ENCODE measurements at places on chromosomes 2 and 18.

GRCh38 chr2:104431701-104432121 is 422.2 kb upstream of the POU3F3 start:
- DNase-seq, result no peak

DNA sequence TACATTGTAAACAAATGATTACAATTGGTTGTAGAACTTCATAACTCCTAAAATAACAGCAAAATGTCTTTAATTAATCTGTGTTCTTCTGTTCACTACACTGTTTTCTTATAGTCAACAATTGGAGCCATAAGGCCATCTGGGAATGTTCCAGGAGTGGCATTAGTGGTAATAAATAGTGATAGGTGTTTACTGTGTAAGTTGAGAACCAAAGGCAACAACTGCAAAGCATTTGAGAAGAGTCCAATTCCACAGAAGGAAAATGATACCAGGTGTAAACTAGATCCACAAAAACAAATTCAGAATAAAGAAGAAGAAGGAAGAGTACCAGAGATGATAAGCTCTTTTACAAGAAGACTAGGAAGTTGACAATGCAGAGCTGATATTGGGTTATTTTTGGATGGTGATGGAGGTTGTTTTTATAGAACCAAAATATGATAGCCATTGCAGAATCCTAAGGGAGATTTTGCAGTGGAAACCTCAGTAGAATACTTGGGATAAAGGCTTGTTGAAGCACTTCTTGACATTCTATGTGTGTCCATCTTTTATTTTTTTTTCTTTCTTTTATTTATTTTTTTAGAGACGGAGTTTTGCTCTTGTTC is 52.9 kb downstream of the ANTXR1 start:
- no peak for DNase-seq

DNA sequence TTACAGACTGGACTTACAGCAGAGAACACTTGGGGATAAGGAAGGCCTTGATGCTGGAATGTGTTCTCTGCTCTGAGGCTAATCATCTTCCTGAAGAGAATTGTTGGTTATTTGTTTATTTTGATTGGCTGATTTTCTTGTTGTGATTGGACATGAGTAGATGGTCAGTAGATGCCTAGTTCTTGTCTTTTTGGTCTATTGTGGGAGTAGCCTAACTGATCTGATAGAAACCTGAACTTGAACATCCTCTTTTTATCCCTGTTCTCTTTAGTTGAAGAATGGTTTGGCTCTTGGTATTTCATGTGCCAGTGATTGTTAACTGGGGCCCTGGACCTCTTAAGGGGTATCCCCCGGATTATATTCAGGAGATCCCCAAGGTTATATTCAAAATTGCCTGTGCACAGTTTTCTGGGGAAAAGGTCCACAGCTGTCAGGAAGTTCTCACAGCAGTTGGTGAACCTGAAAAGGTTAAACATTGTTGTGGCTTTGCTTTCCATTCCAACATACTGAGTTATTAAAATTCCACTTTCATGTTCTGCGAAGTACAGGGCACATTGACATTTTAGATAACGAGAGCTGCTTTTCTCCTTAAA is 13.6 kb downstream of the TWSG1 start:
- no peak for DNase-seq

DNA sequence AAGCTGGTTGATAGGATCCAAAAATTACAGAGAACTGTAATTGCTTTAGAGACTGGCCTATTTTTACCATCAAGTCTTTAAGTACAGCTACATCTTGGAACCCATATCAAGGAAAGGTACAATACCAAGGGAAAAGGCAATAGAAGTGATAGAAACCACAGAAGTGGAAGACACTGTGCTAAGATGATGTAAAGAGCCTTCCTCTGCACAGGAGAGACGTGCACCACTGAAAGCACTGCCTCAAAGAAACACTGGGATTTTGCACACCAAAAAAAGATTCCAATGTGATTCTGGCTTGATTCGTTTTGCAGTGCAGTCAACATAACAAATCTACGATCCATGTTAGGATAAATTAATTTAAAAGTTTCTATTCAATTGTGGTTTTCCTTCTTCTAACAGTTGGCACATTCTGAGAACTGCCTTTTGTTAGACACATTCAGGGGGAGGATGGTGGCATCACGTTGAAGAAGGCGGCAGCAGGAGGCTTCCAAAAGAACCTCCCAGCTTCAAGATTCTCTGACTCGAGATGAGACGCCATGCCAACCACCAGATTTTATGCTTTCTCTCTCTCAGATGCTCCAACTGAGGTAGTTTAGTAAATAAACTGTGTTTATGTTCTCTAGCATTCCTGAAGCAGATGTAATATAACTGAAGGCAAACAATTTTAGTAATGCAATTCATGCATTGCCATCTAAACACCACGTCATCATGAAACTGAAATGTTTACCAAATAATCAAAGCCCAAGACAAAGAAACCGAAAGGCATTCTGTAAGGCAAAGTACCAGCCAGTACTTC is 102.9 kb downstream of the BCL2 start:
- DNase-seq, result no peak

- no peak for DNase-seq
Measured at GRCh38 chr2:127721311-127721977, 20.1 kb downstream of the SFT2D3 start.

DNA sequence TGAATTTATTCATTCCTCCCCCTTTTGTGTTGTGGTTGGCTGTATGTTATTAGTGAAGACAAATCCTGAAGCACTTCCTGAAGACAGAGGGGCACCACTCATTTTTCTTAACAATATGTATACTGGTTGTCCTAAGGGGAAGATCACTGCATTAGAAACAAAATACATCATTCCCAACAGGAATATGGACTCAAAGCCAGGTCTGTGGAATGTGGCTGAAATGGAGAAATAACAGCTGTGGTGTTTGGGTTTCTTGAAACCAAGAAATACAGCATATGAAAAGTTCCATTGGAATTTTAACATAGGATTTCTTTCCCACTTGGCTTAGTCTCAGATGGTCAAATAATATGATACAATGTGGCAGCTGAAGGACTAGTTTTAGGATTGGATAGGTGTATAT is 267.6 kb downstream of the KCNE4 start:
- no peak for DNase-seq

DNA sequence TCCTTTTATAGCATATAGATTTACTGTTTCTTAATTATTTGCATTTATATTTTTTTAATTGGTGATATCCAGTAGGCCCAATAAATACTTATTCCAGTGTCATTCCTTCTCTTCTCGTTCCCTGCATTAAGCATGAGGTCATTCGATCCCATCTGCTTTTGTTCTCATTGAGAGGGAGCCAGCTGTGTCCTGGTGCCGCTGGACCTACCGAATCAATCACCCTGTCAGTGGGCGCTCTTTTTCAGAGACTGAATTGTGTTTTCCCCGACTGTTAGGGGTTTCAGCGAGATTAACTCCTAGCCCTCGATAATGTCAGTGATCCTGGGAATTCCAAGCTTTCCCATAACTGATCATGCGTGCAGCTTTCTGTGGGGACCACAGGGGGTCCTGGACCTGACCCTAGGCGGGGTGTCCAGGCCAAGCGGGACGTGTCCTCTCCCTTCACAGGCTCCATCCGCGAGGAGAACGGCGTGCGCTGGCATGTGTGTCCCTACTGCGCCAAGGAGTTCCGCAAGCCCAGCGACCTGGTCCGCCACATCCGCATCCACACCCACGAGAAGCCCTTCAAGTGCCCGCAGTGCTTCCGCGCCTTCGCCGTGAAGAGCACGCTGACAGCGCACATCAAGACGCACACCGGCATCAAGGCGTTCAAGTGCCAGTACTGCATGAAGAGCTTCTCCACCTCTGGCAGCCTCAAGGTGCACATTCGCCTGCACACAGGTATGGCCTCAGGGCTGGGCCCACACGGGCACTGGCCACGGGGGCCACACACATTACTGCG is 72.4 kb downstream of the ZNF236 start:
- DNase-seq, result no peak

- no peak for DNase-seq
Measured at GRCh38 chr2:121476684-121477083, 54.0 kb upstream of the RNU4ATAC start.

DNA sequence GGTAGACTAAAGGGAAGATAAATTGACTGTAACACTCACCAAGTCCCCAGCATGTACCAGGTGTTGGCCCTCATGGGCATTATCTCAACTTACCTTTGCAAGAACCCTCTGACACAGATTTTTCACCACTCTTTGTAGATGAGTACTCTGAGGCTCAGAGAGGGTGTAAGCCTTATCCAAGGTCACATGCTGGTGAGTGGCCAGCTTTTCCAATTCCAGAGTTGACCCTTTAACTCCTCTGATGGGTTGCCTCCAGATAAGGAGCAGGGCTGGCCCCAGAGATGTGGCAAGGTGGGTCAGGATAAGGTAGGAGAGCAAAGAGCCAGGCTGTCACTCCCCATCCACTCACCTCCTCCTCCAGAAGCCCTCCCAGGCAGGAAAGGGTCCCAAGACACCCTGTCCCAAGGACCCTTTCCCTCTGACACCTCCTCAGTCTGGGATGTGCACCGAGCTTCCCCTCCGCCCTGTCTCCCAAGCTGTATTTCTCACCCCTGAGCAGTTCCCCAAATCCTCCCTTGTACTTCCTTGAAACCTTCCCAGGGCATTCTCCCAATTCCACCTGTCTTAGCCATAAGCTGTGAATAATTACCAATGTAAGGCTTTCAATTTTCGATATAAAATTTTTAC is 165.9 kb downstream of the ZFP36L2 start:
- no peak for DNase-seq

GRCh38 chr2:144334551-144334950 is 185.4 kb downstream of the ZEB2 start:
- DNase-seq, result no peak

DNA sequence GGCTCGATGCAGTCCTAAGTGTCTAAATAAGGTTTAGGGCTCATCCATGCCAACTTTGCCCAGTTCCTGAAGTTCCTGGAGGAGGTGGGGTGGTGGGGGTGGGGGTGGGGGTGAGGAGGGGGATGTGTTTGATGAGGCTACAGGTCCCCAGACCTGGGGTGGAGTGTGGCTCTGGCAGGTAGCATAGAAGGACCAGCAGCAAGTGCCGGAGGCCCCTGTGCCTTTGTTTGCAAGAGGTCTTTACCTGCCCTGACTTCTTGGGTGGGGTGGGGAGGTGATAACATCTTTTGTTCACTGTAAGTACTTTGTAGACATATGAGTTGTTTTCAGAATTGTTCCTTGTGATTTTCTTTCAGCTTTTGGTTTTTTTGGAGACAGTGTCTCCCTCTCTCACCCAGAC is 10.0 kb downstream of the SH3BP4 start:
- no peak for DNase-seq

GRCh38 chr2:102708847-102709559 is 52.8 kb upstream of the TMEM182 start:
- no peak for DNase-seq

- DNase-seq, result no peak
Measured at GRCh38 chr18:38362286-38362792, 796.7 kb upstream of the CELF4 start.

GRCh38 chr18:41266616-41267015 is 688.4 kb upstream of the PIK3C3 start:
- DNase-seq, result no peak

DNA sequence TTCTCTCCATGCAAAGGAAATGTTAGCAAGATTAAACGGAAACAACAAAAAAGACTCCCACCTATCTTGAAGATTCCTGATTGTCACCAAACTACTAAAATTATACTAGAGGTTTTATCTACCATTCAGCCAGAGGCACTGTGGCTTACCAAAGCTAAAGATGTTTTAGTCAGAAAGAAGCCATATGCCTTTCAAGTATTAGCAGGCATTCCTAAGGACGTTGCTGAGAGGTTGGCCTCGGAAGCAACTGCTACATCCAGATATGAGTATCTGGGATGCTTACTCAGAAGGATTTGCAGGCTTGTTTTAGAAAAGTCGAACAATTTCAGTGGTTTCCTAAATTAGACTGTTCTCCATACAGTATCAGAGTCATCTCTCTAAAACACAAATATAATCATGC is 88.3 kb upstream of the UBE2E3 start:
- no peak for DNase-seq

- no peak for DNase-seq
Measured at GRCh38 chr2:67210430-67210829, 186.7 kb upstream of the ETAA1 start.

DNA sequence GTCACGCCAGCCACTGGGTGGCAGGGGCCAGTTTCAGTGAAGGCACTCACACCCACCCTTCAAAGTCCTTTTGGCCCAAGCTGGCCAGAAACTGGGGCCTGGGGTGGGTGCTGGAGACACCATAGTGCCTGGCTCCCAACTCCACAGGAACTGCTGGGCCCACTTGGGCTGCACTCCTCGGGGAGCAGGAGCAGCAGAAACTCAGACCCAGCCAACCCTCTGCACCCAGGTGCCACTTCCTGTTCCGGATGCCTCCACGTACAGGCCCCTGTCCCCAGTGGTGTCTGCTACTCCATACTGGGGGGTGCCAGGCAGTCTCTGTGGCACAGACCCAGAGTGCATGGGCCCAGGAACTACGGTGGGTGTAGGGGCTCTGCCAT is 42.5 kb upstream of the ZNF519 start:
- DNase-seq, result no peak

- DNase-seq, result no peak
Measured at GRCh38 chr2:133948610-133949290, 305.1 kb upstream of the MGAT5 start.

DNA sequence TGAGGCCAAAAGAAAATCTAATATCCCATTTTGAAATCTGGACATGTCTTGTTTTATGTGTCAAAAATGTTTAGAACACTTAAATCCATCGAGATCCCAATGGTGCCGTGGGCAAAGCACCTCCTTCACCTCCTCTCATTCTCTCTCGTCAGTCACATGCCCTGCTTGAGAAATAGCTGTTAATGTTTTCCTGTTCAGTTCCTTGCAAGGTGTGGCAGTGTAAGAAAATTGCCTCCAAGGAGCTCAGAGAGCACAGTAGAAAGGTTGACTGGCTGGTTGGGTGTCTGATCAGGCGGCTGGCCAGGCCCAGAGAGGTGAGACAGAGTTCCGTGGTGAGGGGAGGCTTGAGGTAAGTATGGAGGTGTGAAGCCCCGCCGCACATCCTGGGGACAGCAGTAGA is 210.2 kb downstream of the TSN start:
- DNase-seq, result no peak

DNA sequence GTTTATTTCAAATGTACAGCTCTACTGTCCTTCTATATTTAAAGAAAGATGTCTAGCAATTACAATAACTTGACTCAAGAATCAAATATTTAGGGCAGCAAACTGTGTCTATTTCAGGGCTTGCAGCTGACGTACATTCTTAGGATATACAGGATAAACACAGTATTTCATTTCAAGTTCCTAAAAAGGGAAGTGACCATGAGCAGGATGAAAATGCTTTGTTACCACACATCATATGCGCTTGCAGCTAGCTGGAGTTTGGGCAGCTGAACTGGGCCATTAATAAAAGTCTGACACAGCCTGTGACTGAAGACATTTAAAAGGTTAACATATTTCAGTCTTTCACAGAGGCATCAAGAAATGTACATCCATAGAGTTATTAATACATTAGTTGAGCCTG is 264.6 kb upstream of the TRIB2 start:
- no peak for DNase-seq

- no peak for DNase-seq
Measured at GRCh38 chr18:79625195-79625923, 54.2 kb upstream of the CTDP1 start.

DNA sequence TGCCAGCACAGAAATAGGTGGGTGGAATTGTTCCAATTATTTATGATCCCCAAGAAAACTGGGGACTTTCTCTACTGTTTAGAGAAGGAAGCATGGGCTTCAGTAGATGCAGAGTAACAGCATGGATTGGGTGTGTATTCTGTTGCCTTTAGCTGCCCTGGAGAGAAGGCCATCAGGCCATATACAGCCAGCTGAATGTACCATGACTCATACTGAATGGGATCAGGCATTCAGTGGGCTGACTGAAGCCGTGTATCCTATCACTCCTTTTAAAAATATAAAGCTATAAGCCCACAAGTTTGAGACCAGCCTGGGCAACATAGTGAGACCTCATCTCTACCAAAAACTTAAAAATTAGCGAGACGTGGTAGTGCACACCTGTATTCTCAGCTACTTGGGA is 16.7 kb upstream of the PLEKHM3 start:
- DNase-seq, result no peak

All from iPS DF 19.7 (cell line).